Activated naive CD8-positive, alpha-beta T cell treated with anti-CD3 and anti-CD28 coated beads, Interleukin-2, amount 10 ng/mL, durations not matched to agents 7 days and 5 days (primary cell): ENCODE measurements at places on chromosomes 11 and 22. TPM values are rescaled to one million over a fixed set of nuclear protein-coding genes. Genes with fewer than 3 reads are reported as not detected.

GRCh38 chr11:78926633-78927338 lies 352.1 kb upstream of the NARS2 start:
- no peak for DNase-seq

The UBQLN3 gene
- total RNA-seq: 0.17 TPM

- DNase-seq: no peak
Measured at GRCh38 chr22:32712644-32713355, 88.7 kb upstream of the TIMP3 start.

GRCh38 chr11:8063324-8063723 lies 17.7 kb upstream of the TUB start:
- no peak for DNase-seq

DNA sequence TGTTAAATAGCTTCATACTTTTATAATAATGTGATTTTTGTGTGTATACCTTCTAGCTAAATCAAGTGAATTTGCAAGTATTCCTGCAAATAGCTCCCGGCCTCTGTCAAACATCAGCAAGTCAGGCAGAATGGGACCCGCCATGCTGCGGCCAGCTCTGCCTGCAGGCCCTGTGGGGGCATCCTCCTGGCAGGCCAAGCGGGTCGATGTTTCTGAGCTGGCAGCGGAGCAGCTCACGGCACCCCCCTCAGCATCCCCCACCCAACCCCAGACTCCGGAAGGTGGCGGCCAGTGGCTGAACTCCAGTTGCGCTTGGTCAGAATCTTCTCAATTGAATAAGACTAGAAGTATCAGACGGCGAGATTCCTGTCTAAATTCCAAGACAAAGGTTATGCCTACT lies 19.3 kb downstream of the GTSE1 start:
- no peak for DNase-seq

The KDM4D gene
- 1.7 TPM for total RNA-seq

DNA sequence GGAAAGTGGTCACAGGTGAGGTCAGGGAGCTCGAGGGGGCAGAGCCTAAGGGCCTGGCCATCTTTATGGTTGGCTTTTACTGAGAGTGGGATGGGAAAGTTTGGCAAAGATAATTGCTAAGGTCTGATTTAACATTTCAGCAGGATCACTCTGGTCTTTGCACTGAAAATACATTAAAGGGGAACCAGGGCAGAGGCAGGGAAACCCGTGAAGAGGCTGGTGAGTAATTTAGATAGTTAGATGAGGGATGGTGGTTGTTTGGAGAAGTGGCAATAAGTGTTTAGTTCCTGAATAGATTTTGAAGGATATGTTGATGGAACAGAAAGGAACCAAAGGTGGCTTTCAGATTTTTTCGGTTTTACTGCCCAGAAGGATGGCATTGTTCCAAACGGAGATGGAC lies 50.8 kb downstream of the SCN3B start:
- DNase-seq: no peak
